T follicular helper cell (primary cell): ENCODE measurements at places on chromosomes 12 and 14.

DNA sequence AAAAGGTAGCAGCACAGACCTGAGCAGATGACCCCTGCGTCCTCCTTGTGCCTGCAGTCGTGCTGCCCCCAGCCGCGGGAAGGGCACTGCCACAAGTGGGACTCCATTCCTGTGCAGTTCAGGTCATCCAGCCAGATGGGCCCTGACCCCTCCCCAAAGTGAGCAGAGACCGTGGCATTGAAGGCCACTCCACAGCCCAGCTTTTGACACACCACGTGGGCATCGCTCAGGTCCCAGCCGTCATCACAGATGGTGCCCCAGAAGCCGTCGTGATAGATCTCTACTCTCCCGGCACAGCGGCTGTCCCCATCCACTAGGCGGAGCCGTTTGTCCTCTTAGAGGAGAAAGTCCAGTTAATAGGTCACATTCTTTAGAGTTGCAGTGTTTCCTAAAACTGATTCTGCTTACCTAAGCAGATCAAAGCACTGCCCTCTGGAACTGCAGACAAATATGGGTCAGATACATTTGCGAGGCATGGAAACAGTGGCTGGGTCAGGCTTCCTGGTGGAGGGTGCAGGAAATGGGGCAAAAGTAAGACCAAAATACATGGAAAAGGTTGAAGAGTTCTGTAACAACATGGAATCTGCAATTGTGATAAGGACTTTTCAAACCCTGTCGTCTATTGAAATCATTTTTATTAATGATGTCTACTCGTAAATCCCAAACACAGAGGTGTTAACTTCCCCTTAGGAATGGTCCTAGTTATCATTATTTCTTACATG lies 69.4 kb downstream of the CD163L1 start:
- DNase-seq = no peak

- DNase-seq = no peak
Observed at GRCh38 chr12:53365245-53365904, 14.6 kb upstream of the SP1 start.

GRCh38 chr14:96461950-96462798 lies 40.0 kb upstream of the PAPOLA start:
- DNase-seq = no peak

DNA sequence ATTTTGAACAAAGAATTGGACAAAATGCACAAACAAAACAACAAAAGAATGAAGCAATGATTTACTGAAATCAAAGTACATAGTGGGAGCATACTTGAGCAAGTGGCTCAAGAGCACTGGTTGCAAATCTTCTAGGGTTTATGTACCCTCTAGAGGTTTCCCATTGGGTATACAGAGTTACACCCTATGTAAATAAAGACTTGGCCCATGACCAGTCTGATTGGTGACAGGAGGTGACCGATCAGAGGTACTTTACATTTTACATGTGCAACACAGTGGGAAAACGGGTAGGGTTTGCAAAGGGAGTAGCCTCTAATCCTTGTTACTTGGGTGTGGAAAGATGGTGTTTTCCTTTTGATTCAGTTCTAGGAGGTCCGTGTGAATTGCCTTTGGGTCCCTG lies 10.6 kb upstream of the FAM181A start:
- no peak for DNase-seq

- DNase-seq = no peak
Observed at GRCh38 chr12:106758349-106759110, 16.0 kb upstream of the RIC8B start.

DNA sequence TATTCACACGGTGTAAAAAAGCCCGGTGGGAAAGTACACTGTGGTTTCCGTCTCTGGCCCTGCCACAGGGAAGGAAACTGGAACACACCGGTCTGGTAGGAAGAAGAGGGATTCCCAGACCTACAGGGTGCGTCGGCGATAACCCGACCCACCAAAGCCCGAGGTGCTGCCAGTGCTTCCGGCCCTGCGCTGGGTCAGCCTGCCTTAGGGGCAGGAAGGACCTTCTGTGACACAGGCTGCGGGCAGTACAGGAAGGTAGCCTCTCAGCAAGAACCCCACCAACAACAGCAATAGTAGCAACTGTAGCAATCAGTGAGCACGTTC lies 169.5 kb upstream of the FKBP4 start:
- no peak for DNase-seq

DNA sequence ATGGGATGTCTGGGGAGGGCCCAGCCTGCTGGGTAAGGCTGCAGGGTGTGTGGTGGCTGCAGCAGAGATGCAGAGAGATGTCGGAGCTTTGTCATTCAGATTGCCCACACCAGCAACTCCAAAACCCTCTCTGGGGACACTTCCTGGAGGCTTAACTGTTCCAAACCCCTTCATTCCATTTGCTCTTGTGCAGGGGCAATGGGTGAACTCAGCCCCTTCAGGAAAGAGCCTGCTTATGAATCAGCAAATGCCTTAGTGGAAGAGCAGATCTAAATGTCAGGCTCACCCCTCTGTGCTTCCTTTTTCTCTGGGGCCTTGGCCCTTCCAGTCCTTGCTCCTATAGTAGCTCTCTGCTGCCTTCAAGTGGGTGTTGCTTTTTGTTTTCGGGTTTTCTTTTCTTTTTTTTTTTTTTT lies 36.7 kb upstream of the GPATCH2L start:
- no peak for DNase-seq

GRCh38 chr12:114340231-114340630 lies 65.7 kb downstream of the TBX5 start:
- DNase-seq = no peak
